ENCODE measurements at places on chromosomes 3 and 15.

DNA sequence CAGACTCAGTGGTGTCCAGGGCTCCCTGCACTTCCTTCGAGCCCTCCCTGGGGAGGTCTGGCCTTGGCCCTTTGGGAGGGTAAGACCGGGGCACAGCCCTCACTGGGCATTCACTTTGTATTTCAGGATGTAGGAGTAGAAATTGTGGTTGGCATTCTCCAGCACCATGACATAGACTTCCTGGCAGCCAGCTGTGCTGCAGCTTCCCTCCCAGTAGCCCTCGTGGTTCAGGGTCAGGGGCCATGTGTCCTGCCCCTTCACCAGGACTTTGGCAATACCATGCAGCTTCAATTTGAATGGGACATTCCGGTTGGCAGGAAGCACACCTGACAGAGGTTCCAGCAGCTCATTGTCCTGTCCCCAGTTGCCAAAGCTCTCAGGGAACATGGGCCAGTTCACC lies 47.3 kb downstream of the KY start:
- DNase-seq = no peak

- no peak for DNase-seq
Observed at GRCh38 chr3:197912741-197913476, 37.1 kb upstream of the RPL35A start.

DNA sequence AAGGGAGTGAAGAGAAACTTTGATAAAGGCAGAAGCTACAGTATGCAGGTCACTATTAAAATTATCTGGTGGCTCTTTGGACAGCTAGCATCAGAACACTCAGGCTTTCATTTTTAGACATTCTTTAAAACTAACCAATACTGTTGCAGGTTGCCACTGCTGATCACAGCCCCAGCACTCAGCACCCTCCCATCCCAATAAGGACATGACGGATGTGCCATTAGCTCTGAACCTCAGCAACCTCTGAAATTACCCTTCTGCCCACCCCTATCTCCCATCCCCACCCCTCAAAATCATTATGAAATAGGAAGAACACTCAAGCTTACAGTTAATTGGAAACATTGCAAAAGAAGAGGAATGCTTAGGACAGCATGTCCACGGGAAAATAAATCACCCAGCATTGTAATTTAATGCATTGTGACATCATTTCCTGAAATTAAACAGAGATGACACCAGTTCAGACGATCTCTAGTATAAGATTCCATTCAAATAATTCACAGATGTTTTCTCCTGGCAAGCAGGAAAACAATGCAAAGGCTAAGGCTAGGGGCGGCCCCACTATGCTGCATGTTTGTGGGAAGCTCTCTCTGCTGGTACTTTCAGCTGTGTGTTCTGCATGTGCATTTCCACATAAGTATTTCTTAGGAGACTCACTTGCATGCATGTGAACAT lies 71.6 kb downstream of the MEIS2 start:
- no peak for DNase-seq

DNA sequence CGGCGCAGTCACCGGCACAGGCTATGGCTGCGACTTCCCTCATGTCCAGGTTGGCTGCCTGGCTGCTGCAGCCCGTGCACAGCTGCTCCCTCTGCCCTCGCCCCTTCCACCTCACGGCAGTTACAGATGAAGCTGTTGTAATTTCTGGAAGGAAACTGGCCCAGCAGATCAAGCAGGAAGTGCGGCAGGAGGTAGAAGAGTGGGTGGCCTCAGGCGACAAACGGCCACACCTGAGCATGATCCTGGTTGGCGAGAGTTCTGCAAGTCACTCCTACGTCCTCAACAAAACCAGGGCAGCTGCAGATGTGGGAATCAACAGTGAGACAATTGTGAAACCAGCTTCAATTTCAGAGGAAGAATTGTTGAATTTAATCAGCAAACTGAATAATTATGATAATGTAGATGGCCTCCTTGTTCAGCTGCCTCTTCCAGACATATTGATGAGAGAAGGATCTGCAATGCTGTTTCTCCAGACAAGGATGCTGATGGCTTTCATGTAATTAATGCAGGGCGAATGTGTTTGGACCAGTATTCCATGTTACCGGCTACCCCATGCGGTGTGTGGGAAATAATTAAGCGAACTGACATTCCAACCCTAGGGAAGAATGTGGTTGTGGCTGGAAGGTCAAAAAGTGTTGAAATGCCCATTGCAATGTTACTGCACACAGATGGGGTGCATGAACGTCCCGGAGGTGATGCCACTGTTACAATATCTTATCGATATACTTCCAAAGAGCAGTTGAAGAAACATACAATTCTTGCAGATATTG lies 13.2 kb upstream of the GNB4 start:
- peak; percentile 9 for DNase-seq

GRCh38 chr3:158493931-158494330 lies 77.1 kb upstream of the MLF1 start:
- no peak for DNase-seq

- DNase-seq = no peak
Observed at GRCh38 chr3:95134693-95135413, 1072.0 kb downstream of the NSUN3 start.

- DNase-seq = no peak
Observed at GRCh38 chr3:132232231-132232792, 84.9 kb upstream of the ACP3 start.

DNA sequence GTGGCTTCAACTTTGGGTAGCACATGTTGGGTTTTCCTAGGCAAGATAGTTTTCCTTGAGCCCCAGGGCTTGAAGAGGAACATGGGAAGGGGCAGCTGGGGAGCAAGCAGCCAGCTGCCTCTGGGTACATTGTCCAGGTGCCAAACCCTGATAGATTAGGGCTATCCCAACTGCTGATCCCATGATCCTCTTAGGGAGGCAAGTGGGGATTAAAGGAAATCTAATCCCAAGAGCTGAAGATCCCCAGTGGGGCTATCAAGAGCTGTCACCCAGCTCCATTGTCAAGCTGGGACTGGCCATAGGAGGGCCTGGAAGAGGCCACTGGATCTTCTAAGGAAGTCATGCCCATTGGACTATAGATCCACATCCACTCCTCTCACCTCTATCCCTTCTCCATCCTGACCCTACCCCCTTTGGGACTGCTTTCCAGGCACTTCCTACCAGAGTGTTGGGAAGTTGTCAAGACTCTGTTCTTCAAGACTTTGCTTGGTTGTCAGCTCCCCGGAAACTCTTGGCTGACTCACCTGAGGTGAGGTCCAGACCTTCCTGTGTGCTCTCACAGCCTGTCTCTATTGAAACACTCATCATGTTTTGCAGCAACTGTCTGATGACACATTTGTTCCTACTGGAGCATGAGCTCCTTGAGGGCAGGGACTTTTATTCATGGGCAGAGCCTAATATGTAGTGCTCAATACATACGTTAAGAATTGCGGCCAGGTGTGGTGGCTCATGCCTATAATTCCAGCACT lies 5.9 kb downstream of the CAMK2N2 start:
- no peak for DNase-seq

DNA sequence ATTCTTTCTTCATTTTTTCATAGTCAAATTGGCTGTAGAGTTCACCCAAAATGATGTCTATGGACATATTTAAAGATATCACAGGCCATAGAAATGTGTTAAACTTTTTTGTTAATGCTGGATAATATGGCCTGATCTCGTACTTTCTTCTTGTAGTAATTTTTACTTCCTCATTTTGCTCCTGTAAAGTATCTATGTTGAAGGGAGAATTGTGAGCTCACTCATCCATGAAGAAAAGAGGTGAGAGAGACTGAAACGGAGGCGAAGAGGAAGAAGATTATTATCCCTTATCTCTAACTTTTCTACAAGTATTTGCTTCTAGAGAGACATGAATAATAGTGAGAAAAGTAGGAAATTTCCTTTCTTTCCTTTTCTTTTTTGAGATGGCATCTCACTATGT lies 613.8 kb upstream of the TBL1XR1 start:
- DNase-seq = no peak

- DNase-seq = no peak
Observed at GRCh38 chr3:22360970-22361369, 610.0 kb upstream of the ZNF385D start.

DNA sequence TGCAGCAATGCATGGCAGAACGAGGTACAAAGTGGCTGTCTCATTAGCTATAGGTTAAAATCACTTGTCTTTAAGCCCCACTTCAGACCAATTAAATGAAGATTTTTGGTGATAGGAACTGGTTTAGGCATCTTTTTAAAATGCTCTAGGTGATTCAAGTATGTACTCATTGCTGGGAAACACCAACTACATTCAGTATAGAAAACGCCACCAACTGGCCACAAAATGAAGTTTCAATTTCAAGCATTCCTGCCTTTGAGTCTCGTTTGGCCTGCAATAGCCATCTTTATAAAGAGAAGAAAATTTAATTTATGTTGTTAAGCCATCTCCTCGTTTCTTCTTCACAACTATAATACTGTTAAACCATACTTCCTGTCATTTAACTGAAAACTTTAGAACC lies 587.9 kb downstream of the GBE1 start:
- no peak for DNase-seq

GRCh38 chr15:55661428-55661827 lies 73.3 kb upstream of the PYGO1 start:
- DNase-seq = no peak

DNA sequence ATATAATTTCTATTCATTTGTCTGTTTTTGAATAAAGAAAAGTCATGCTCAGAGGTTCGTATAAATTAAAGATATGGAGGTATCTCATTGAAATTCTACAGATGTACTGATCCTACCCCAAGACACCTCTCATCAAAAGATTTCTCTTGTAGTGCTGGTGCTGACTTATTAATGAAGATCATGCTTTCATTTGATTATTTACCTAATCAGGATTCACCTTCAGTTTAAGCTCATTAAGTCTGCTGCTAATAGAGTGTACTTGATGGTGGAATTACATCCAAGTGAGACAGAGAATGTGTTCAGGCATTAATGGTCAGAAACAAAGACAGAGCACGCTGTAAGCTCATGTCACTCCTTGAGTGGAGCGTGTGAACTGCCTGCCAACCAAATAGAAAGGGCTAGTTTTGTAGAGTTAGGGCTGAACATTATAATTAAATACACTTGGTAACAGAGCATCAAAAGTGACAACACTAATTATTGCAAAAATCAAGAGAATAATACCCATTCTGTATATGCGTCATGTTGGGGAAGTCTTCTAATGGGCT lies 45.5 kb downstream of the KBTBD12 start:
- DNase-seq = no peak

GRCh38 chr15:100129677-100130076 lies 212.1 kb downstream of the ADAMTS17 start:
- no peak for DNase-seq

DNA sequence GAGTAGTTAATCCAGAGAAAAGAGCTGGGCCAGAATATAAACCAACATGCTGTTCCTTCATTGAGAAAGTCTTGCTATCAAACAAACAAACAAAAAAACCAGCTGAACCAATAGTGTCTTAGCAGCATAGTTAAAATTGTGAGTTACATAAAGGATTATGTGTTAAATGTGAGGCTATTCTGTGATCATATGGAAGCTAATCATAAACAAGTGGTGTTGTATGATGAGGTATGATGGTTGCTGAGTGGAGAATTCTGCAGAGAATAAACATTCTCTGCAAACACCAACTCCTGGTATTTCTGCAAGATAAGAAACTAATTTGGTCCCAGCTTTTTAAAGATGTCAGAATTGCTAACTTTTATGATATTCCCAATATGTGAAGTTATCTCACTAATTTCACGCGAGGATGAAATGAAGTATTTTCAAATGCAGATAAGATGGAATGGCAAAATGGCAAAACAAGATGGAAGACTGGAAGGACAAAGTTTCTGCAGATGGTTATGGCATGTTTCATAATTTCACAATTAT lies 22.9 kb upstream of the SPESP1 start:
- no peak for DNase-seq

DNA sequence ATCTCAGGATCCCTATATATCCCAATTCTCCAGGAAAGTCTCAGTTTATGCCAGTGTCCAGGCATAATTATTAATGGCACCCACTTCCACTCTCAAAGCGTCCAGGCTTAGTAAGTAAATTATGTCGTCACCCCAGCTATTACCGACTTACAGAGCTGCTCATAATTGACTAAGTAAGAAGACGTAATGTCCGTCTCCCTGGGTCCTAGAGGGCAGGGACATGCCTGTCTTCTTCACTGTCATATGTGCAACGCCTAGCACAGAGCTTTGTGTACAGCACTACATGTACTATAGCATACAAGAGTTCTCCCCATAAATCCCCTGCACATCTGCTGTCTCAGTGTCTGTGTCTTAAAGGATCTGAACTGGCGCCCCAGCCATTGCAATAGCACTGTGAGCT lies 23.9 kb upstream of the HRH1 start:
- DNase-seq = no peak

Measured in stimulated activated naive B cell treated with anti-CD40 and anti-IgM and Interleukin-4, amounts not matched to agents 10 μg/mL and 1 μg/mL and 100 μg/mL, for 72 hours (primary cell).